ENCODE measurements at places on chromosomes 1 and 21.

DNA sequence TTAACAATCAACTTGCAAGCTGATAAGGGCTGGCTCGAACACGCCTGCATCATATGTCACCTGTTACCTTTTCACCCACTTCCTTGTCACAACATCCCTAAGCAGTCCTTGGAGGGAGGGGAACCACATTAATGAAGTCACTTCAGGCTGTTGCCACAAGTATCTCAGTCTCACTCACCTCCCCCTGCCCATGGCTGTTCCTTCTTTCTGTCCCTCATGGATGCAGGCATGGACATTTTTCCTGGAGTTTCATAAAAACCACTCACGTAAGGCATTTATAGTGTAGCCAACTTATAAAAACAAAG, 76.8 kb upstream of the ANGPTL1 start:
- no peak for DNase-seq

GRCh38 chr1:16938351-16939321, 16.9 kb downstream of the CROCC start:
- DNase-seq = no peak

GRCh38 chr1:43957407-43958040, 10.8 kb downstream of the IPO13 start:
- DNase-seq = no peak

- DNase-seq = no peak
These were observed 52.8 kb downstream of the ARID4B start for GRCh38 chr1:235275223-235275622.

DNA sequence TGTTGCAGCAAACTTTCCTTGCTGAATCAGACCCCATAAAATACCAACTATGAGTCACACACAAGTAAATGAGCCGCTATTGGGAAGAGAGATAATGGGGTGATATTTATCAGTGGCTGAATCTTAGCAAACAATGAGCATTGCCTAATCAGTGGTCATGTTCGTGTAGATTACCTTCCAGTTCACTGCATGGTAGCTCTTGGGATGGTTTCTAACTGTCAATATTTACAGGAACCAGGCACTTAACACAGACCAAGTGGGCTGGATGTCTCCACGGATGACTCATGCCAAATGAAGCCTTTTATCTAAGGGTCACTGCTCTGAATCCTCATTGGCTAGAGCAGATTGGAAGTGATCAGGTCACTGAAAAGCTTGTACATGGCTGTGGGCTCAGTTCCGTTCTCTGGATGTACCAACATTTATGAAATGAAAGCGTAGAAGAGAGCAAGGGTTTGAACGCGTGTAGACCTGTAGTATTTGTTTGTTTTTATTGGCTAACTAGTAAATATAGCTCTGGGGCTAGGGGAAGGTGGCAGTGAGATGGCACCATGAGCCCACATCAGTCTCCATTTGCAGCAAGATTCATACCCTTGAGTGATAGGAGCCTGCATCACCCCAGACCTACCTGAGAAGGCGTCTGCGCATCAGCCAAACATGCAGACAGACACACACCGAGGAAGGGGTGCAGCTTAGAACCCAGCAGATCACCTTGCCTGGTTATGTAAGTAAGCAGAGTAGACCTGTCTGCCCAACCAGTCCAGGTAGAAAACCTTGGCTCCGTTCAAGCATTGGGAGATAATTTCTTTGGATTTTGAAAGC, 153.3 kb downstream of the TOMM20 start:
- DNase-seq = no peak

DNA sequence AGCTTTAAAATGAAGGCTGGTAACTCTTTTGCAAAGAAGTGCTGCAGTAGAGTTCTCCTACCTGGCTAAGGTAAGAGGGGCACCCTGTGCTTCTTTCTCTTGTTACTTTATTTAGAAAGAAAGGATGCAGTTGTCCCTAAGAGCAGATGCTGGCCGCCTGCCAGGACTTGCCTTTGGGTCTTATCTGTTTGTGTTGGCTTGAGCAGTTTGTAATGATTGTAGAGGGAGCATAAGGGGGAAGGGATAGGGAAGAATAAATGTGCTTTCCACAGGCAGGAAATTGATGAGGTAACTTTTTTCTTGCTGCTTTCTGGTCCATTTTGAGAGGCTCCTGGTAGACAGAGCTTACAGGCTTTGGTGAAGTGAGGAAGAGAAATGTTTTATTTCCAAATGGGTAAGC, 229.6 kb downstream of the HHAT start:
- DNase-seq = no peak

GRCh38 chr1:229032375-229032774, 238.5 kb upstream of the RAB4A start:
- DNase-seq = no peak

DNA sequence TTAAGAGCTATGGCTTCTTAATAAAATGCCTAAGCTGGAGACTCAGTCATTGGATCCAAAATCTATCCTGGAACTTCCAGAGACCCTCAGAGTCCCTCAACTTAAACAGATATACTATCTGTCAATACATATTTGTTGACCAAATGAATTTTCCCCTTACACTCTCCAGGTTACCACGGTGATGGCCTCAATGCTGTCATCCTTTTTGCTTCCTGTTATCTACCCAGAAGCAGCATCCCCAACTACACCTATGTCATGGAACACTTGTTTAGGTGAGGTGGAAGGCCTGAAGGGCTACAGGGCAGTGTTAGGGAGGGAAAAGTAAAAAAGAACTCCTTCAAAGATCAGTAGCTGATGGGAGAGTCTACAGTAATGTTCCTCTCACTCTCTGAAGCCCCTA, 4.4 kb upstream of the C1orf56 start:
- no peak for DNase-seq

- no peak for DNase-seq
These were observed 544.8 kb upstream of the CAMK1G start for GRCh38 chr1:209038735-209039134.

- DNase-seq = no peak
These were observed 7.8 kb upstream of the PTPRF start for GRCh38 chr1:43522776-43523480.

DNA sequence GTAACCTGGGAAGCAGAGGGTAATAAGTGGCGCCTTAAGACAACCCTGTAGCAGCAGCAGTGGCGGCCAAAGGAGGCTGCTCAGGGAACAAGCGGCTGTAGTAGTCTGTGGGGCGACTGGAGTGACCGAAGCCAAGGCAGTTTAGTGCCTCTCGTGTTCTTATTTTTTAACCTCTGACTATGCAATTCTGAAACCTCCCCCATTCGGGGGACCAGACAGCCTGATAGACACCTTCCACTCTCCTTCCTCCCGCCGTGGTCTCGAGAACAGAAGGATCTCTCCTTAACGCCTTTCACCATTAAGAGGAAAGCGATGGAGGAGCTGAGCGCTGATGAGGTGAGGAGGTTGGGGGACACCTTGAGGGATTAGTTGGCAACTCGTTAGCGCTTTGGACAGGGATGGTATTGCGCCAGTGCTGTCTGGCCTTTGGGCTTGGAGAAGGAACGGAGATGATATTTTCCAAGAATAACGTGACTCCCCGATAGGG, 644 bp downstream of the UBE4B start:
- DNase-seq = no peak

GRCh38 chr1:41662061-41662764, 177.7 kb upstream of the EDN2 start:
- peak; percentile 60 for DNase-seq

GRCh38 chr1:85611425-85611824, 30.9 kb downstream of the CCN1 start:
- no peak for DNase-seq

GRCh38 chr1:207875532-207875931, 35.4 kb downstream of the CD34 start:
- no peak for DNase-seq

DNA sequence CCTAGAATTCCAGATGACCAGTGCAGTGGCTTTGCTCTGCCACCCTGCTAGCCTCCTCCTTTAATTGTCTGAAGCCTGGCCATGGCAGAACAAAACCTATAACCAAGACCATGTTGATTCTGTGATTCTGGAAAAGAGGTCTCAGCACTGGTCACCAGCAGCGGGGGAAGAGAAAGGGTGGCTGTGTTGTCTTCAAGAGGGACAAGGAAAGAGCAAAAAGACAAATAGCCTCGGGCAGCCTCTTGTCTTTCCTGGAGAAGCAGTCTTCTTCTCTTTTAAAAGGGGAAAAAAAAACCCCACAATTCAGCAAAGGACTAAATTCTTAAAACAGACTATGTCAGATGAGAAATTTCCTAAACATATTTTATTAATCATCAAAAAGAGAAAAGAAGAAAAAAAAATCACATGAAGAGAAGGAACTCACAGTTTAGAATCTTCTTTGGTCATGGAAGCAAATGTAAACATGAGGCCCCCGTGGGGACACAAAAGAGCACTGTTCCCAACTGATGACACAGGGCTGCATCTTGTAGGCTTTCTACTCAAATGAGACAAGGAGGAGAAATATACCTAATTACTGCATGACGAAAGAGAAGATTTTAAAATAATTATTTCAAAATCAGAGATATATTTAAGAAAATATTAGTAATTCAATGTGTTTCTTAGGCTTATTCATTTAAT, 36.3 kb upstream of the RAP1GAP start:
- DNase-seq = no peak

DNA sequence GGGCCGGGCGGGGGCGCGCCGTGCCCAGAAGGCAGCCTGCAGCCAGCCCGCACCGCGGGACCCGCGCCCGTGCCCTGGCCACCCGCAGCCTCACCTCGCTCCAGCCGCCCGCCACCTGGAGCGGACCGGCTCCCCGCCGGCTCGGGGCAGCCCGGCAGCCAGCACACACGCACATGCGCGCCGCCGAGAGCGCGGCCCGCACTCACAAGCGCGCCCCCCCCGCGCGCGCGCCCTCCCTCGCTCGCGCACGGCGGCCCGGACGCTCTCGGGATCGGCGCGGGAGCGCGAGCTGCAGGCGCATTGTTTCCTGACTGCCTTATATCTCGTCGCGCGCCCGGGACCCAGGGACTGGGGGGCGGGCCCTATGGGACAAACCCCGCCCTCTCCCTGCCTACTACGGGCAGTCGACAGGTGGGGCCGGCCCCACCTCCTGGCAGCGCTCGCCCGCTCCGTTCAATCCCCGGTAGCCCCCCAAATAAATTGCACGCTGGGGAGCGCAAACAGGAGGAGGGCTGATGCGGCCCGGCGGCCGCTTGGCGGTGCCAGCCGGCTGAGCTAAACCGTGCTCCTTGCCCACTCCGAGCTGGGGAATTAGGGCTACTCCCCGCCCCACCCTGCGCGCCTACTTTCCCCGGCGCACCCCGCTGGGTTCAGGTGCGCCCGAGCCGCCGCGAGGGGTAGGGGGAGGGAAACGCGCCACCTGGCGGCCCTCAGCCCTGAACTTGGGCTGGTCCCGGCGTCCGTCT, at the start of gene MYCL:
Gene MYCL (minus strand): TSS at position 204 of the 746 bp plus-strand sequence. CDS start 483 bp downstream, outside the sequence.
- peak; percentile 60 for DNase-seq

GRCh38 chr1:92638498-92638897, 146.4 kb downstream of the EVI5 start:
- DNase-seq = no peak

DNA sequence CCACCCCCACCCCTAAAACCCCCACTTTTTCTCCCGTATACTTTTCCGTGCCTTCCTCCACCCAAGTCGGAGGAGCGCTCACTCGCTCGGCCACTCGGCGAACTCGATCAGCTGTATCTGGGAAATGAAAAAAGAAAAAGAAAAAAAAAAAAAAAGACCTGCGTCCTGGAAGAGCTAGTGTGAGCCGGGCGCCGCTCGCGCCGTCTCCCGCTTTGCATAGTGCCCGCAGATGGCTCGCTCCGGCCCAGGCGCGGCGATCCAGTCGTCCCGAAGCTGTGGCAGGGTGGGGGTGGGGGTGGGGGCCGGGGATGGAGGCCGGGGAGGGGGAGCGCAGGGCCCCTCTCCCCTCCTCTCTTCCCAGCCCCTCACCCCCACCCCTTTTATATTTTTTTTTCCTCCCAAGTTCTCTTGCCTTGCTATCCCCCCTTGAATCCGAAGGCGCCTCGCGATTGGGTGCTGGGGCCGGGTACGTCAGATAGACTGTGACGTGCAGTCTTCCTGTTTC, 299 bp upstream of the PROX1 start:
- no peak for DNase-seq

GRCh38 chr1:154272999-154273563, 652 bp downstream of the HAX1 start:
- DNase-seq = no peak

DNA sequence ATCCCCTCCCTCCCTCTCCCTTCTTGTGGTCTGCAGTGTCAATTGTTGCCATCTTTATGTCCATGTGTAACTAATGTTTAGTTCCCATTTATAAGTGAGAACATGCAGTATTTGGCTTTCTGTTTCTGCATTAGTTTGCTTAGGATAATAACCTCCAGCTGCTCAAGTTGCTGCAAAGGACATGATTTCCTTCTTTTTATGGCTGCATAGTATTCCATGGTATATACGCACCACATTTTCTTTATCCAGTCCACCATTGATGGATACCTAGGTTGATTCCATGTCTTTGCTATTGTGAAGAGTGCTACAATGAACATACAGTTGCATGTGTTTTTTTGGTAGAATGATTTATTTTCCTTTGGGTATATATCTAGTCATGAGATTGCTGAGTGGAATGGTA, 16.3 kb downstream of the CITED4 start:
- no peak for DNase-seq

All from T-helper 9 cell (primary cell).